ENCODE measurements at places on chromosomes 2 and 18. TPM values are rescaled to one million over a fixed set of nuclear protein-coding genes. Genes with fewer than 3 reads are reported as not detected.

The RNF103 gene
- 32.6 TPM for total RNA-seq

DNA sequence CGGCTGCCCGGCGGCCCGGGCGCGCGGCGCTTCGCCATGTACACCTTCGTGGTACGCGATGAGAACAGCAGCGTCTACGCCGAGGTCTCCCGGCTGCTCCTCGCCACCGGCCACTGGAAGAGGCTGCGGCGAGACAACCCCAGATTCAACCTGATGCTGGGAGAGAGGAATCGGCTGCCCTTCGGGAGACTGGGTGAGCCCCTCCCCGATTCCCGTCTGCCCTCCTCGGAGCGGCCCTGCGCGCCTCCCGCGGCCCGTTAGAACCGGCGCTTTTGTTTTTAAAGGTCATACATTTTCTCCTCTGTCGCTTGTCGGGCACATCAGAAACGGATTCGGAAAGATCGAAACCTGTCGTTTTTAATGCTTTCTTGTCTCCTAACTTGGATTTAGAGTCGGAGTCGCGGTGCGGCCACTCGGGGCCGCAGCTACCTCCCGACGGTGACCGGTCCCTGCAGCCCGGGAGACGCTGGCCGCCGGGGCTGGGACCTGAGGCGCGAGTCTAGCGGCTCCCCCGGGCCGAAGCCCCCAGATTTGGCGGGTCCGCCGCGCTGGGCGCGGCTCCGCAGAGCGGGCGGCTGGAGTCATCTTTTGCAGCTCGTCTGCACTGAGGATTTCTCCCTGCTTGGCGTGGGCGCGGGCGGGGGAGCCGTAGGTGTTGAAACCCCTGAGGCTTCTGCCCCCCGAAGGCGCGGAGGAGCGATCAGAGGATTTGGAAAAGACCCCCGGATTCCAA is 519 bp downstream of the TTL start:
- no peak for DNase-seq

DNA sequence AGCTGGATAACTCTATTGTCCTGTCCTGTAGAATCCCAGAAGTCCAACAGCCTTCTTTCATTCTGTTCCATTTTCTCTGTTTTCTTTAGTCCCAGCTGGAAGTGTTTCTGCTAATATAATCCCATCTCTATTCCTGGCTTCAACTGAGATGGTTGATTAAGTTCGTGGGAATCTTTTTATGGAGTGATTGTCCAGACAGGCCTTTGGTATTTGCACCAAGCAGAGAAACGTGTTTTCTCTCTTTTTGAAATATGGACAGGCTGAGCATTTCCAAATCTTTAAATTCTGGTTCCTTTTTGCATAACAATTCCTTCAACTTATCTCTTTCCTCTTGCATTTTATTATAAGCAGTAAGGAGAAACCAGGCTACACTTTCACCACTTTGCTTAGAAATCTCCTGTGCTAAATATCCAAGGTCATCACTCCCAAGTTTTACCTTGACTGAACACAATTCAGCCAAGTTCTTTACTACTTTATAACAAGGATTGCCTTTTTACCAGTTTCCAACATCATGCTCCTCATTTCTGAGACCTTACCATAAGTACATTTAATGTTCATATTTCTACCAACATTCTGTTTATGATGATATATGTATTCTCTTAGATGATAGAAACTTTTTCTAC is 108.8 kb downstream of the ZFP36L2 start:
- no peak for DNase-seq

The YIPF4 gene
- 16.8 TPM for total RNA-seq

DNA sequence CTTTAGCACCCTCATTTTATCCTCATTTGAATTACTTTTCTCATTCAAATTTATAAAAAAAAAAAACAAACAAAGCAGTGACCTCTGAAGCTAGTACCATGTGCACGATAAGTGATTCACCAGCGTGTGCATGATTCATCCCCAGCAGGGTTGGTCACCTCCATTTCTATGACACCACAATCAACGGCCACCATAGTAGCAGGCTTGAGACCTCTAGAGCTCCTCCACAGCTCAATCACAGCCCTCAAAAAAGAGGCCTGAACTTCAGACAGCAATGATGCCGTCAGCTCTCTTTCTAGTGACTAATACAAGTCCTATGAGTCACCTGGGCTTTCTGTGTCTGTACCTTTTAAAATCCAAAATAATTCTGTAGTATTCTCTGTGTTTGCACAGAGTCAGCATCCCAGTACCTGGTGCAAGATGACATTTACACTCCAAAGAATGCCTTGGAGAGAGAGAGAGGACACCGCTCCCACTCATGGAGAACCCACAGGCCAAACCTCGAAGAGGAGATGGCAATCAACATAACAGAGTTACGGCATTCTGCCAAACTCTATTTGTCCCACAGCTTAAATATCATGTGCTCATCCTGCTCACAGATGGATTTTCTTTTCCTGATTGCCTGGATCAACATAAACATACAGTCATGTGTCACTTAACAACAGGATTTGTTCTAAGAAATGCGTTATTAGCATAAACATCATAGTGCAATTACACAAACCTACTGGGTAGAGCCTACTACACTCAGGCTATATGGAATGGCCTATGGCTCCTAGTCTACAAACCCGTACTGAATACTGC is 58.7 kb downstream of the L3MBTL4 start:
- DNase-seq = no peak

The LONRF2 gene
- 32.8 TPM for total RNA-seq

DNA sequence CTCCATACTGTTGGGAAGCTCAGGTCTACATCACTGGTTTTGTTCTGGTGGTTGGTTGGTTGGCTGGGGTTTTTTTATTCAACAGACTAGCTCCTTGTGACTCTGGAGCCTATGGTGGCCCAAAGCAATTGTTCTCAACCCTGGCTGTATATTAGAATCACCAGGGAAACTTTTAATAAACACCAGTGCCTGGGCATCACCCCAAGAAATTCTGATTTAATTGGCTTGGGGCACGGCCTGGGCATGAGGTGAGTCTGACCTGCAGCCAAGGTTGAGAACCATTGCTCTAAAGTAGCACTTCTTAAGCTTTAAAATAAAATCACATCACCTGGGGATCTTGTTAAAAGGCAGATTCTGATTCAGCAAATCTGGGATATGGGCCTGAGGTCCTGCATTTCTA is 184.1 kb downstream of the C1D start:
- DNase-seq = no peak

The ANKRD62 gene
- total RNA-seq = not detected

DNA sequence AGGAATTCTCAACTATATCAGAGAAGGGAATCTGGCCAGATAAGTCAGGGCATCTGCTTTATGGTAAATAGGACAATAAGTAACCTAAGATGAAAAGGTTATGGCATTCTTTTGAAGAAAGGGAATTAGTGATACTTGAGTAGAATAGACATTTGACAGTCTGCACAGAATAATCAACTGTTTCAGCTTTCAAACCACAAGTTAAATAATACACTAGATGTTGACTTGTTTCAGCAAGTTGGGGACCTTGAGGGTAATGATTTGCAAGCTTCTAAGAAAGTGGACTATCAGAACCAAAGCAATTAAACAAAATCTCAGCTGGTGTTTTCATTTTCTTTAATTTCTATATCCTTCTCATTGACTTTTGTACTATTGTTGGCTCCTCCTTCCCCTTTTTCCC is 54.5 kb downstream of the SLC39A10 start:
- no peak for DNase-seq

GRCh38 chr2:197378086-197378485 is 56.7 kb downstream of the SF3B1 start:
- no peak for DNase-seq

The AMER3 gene
- total RNA-seq = not detected

GRCh38 chr2:144455987-144456386 is 63.9 kb downstream of the ZEB2 start:
- no peak for DNase-seq

DNA sequence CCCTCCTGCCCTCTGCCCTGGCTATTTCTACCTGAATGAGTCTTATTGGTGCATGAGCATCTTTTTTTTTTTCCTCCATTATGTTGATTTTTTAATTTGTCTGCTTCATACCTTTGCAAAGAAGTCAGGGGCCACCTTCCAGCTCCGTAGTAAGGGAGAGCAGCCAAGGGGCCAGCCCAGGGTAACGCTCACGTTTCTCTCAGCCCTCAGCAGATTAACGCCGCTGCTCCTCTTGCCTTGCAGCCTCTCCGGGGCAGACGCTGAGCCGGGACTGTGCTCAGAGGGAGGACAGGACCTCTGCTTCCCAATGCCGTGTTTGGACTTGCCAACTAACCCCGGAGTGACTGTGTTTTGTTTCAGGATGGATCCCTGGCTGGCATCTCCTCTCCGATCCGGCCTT is 241.7 kb downstream of the ATAD2B start:
- no peak for DNase-seq

- no peak for DNase-seq
Measured at GRCh38 chr18:78724214-78724914, 255.3 kb upstream of the SALL3 start.

- DNase-seq = no peak
Measured at GRCh38 chr2:116109471-116109870, 1667.0 kb downstream of the DPP10 start.

- no peak for DNase-seq
Measured at GRCh38 chr18:80210312-80211083, 36.8 kb downstream of the PARD6G start.

- no peak for DNase-seq
Measured at GRCh38 chr2:31222071-31222470, 4.8 kb upstream of the CAPN14 start.

GRCh38 chr2:23350792-23351355 is 34.1 kb upstream of the KLHL29 start:
- DNase-seq = no peak

The FEV gene
- not detected for total RNA-seq

The SP3 gene
- total RNA-seq = 175 TPM

GRCh38 chr2:154961676-154962075 is 263.2 kb downstream of the KCNJ3 start:
- no peak for DNase-seq

GRCh38 chr2:156526950-156527636 is 90.9 kb downstream of the GPD2 start:
- no peak for DNase-seq

The STPG4 gene
- total RNA-seq = 1.2 TPM

The QPCT gene
- 6.8 TPM for total RNA-seq

GRCh38 chr2:216183462-216183861 is 74.3 kb downstream of the XRCC5 start:
- DNase-seq = no peak

DNA sequence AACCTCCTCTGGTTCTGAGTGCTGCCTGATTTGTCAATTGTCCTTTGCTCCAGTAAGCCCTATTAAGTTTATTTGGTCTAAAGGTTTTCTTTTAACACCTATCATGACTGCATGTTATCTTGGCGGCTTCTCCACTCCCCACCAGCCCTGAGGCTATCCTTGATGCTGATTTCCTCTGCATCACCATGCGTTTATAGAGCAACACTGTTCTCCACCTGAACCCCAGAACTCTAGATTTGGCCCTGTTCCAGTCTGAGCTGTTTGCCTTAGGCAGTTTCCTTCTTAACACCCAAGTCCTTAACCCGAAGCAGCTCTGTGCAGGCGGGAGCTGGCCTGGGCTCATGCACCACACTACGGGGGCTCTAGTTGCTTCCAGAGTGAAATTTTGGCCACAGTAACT is 98.2 kb upstream of the NPAS2 start:
- DNase-seq = no peak

The TANC1 gene
- 42.0 TPM for total RNA-seq

The GPR55 gene
- total RNA-seq = 0.19 TPM

- peak; percentile 33 for DNase-seq
Measured at GRCh38 chr2:16005816-16006536, 65.6 kb downstream of the MYCN start.

- no peak for DNase-seq
Measured at GRCh38 chr2:145198555-145198954, 678.6 kb upstream of the ZEB2 start.

- DNase-seq = no peak
Measured at GRCh38 chr2:54839461-54840255, 116.2 kb downstream of the EML6 start.

DNA sequence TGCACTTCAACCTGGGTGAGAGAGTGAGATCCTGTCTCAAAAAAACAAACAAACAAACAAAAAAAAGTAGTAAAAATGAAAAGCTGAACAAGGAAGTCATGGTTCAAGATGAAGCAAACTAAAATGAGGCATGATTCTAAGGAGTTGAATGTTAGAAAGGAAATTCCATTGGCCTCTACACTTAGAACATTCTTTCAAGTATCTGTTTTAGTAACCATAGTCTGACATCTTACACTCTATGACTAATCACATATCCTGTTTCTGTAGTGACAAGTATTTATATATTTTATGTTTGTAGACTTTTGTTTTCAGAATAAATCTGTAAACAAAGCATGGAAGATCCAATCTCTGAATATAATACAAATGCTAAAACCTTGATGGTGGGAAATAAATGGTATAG is 164.1 kb downstream of the KIAA1328 start:
- DNase-seq = no peak

The GALR1 gene
- 2.0 TPM for total RNA-seq

The RSAD2 gene
- 0.56 TPM for total RNA-seq

The IL36A gene
- not detected for total RNA-seq

DNA sequence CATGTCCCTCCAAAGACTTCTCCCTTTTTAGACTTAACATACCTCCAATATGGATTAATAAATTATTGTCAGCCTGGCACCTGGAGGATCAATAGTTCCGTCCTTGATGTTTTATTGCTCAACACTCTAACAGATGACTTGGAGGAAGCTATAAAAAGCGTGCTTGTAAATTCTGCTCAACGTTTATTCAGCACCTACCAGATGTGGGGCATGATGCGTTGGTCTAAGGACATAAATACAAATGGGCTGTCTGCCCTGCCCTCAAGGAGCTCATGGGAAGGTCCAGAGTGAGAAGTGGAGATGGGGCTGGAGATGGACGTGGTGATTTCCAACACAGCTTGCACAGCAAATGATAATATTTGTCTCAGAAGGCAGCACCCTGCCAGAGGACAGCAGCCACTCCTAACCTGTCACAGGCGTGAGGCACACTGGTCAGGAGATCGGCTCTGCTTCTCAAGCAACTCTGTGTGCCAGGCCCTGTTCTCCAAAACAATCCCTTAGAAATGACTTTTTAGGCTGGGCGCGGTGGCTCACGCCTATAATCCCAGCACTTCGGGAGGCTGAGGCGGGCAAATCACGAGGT is 25.5 kb upstream of the ZCCHC2 start:
- DNase-seq = no peak

DNA sequence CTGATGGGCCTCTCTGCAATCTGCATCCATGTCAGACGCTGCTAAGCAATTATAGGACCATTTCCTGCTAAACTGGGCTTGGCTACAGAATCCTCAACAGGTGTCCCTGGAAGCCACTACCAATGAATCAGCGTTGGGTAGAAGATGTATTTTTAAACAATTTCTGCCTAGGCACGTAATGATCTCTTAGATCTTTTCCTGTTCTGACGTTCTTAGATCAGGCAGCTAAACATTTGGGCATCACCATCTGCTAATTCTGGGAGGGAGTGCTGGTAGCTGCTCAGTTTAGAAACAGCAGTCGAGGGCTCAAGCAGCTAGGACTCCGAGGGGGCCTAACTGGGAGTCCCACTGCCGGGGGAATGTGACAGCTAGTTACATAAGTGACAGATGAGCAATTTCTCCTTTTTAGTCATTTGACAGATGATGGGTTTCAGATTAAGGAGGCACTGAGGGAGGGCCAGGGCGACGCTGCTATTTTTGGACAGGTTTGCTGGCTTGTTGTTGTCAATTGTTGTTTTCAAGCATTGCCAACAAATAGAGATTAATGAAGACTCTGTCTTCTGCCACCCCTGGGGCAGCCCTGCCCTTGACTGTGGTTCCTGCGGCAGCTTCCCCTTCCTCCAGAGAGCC is 92.7 kb downstream of the MRO start:
- no peak for DNase-seq

GRCh38 chr2:110940376-110940910 is 180.3 kb upstream of the BCL2L11 start:
- DNase-seq = no peak

The NBEAL1 gene
- 54.4 TPM for total RNA-seq
